CD4-positive, alpha-beta T cell (primary cell): ENCODE measurements at places on chromosomes 3 and 15.

DNA sequence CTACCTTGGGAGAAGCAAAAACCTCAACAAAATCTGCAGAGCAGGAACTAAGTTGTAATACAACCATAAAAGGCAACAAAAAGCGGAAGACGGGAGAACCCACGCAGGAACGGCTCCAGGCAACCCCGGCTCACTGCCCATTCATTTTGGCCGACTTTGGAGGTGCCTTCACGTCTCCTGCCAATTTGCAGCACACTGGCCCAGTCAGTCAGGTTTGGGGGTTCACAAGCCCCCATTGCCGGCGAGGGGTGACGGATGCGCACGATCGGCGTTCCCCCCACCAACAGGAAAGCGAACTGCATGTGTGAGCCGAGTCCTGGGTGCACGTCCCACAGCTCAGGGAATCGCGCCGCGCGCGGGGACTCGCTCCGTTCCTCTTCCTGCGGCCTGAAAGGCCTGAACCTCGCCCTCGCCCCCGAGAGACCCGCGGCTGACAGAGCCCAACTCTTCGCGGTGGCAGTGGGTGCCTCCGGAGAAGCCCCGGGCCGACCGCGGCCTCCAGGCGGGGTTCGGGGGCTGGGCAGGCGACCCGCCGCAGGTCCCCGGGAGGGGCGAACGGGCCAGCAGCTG is 463 bp downstream of the TERC start:
- DNase-seq: peak; percentile 43

- DNase-seq: no peak
These were observed 217.9 kb upstream of the KCNMB2 start for GRCh38 chr3:178318340-178318739.

GRCh38 chr15:39127925-39128617 is 452.8 kb upstream of the THBS1 start:
- DNase-seq: no peak

DNA sequence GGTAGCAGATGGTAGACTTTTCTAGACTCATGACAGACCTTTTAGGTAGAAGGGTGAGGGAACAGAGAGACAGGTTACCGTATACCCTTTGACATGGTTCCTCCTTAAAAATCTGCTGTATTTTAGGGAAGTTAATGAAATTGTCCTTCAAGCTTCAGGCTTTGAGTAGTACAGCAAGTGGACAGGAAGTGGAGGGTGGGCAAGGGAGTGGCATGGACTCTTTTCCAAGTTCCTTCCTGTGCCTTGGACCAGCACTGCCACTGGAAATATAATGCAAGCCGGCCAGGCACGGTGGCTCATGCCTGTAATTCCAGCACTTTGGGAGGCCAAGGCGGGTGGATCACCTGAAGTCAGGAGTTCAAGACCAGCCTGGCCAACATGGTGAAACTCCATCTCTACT is 156.1 kb upstream of the LRRFIP2 start:
- no peak for DNase-seq

- DNase-seq: peak; percentile 6
These were observed 48.5 kb upstream of the TRA2B start for GRCh38 chr3:185986198-185986777.

DNA sequence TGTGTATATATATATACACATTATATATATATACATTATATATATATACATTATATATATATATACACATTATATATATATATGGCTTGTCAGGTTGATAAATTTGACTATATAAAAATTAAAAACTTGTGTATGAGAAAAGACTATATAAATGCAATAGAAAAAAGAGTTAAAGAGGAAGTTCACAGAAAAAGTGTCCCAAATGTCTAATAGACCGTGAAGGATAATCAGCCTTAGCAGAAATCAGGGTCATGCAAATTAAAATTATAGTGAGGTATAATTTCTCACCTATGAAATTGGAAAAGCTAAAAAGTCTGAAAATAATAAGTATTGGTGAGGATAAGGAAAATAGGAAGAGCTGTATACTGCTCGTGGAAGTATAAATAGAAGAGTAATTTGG is 51.1 kb downstream of the CHRD start:
- DNase-seq: no peak

DNA sequence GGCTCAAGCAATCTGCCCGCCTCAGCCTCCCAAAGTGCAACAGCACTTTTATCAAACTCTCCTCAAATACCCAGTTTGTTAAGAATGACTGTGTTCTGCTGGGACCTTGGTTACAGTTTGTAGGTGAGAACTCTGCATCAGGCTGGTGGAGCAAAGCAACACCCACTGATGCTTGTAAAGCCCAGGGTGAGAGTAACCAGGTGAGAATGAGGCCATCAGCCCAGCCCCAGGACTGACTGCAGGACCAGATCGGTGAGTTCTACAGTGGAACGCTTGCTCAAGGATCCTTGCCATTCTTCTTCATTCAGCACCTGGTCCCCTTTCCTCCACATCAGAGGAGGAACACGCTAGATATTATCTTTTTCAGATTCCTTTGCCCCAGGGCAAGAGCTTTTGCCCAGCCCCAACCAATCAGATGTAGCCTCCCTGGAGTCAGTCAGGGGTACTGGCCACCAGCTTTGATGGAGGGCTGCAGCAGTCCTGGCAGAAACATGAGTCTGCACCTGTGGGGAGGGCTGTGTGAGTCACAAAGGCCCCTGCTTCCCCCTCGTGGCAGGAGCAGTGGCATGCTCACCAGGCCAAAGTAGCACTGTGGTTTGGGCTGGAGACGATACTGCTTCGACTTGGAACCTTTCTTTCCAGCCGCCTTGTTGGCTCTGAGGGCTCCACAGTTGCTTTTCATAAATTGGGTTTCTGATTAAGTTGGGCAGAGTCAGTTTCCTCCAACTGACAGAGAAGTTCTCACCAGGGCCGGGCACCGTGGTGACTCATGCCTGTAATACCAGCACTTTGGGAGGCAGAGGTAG is 3.5 kb upstream of the SHISA5 start:
- DNase-seq: peak; percentile 72
